A549 treated with Mapracorat at 1 μM for 4 hours (cell line): ENCODE measurements at places on chromosomes 12 and 14. TPM values are rescaled to one million over a fixed set of nuclear protein-coding genes. Genes with fewer than 3 reads are reported as not detected.

The CINP gene
- 56.0 to 68.8 TPM (median 57.3 TPM) in 5 replicates for total RNA-seq

The GSC gene
- total RNA-seq = 0.11 to 0.81 TPM (median 0.57 TPM) in 5 replicates

The SDSL gene
- 20.4 to 30.6 TPM (median 27.8 TPM) in 5 replicates for total RNA-seq

The HCAR1 gene
- total RNA-seq = 0.02 to 0.06 TPM (median 0.05 TPM) in 3 of 5 replicates, not detected in the others

The LRRC10 gene
- not detected in 5 replicates for total RNA-seq

The LRRK2 gene
- 1.2 to 2.1 TPM (median 1.6 TPM) in 5 replicates for total RNA-seq

The NEK9 gene
- total RNA-seq = 26.7 to 35.4 TPM (median 34.2 TPM) in 5 replicates

The TMEM30B gene
- total RNA-seq = 0.17 to 0.81 TPM (median 0.25 TPM) in 5 replicates

The PLA2G1B gene
- not detected in 5 replicates for total RNA-seq

The RGS6 gene
- not detected in 5 replicates for total RNA-seq

The TAS2R43 gene
- not detected in 5 replicates for total RNA-seq

The OR4E1 gene
- total RNA-seq = not detected in 5 replicates

The DLK1 gene
- 0.30 to 0.49 TPM (median 0.39 TPM) in 5 replicates for total RNA-seq

The GUCY2C gene
- not detected in 5 replicates for total RNA-seq

The ASCL1 gene
- total RNA-seq = 0.07 TPM in 1 of 5 replicates, not detected in the others

The CCDC85C gene
- 28.5 to 41.9 TPM (median 37.4 TPM) in 5 replicates for total RNA-seq

The MYO1A gene
- total RNA-seq = 0.07 to 0.52 TPM (median 0.26 TPM) in 5 replicates

The COQ6 gene
- 23.4 to 27.8 TPM (median 26.1 TPM) in 5 replicates for total RNA-seq

The P3H3 gene
- 19.8 to 29.8 TPM (median 28.7 TPM) in 5 replicates for total RNA-seq

The ENDOU gene
- not detected in 5 replicates for total RNA-seq

The MMP17 gene
- total RNA-seq = 6.6 to 12.6 TPM (median 10.1 TPM) in 5 replicates

The RAPGEF3 gene
- total RNA-seq = 0.40 to 0.65 TPM (median 0.45 TPM) in 5 replicates

The ADAM20 gene
- total RNA-seq = not detected in 5 replicates

The CEBPE gene
- total RNA-seq = not detected in 5 replicates

The CNTN1 gene
- total RNA-seq = 35.1 to 66.0 TPM (median 51.4 TPM) in 5 replicates

The TMEM229B gene
- 0.08 to 0.39 TPM (median 0.16 TPM) in 5 replicates for total RNA-seq

The TMEM132C gene
- not detected in 5 replicates for total RNA-seq

The SERPINA10 gene
- not detected in 5 replicates for total RNA-seq

The CIDEB gene
- 0.08 to 0.24 TPM (median 0.17 TPM) in 5 replicates for total RNA-seq

The ZBTB1 gene
- 20.4 to 23.8 TPM (median 21.8 TPM) in 5 replicates for total RNA-seq

The SLC15A4 gene
- 19.1 to 27.3 TPM (median 24.5 TPM) in 5 replicates for total RNA-seq

The CCDC175 gene
- total RNA-seq = not detected in 5 replicates

The RBP5 gene
- total RNA-seq = 0.52 TPM in 1 of 5 replicates, not detected in the others

The RASSF8 gene
- 6.4 to 11.6 TPM (median 9.8 TPM) in 5 replicates for total RNA-seq

The PHETA1 gene
- total RNA-seq = 6.1 to 10.3 TPM (median 8.5 TPM) in 5 replicates

The FGD4 gene
- total RNA-seq = 9.6 to 16.2 TPM (median 13.3 TPM) in 5 replicates

The NRL gene
- total RNA-seq = 0.56 to 1.1 TPM (median 0.84 TPM) in 5 replicates

The GPR162 gene
- 0.23 to 0.53 TPM (median 0.45 TPM) in 5 replicates for total RNA-seq

The DNAJC22 gene
- 17.0 to 23.4 TPM (median 20.7 TPM) in 5 replicates for total RNA-seq
